Type B pancreatic cell (in vitro differentiated cells): ENCODE measurements at places on chromosomes 13 and 19. TPM values are rescaled to one million over a fixed set of nuclear protein-coding genes. Genes with fewer than 3 reads are reported as not detected.
A peak's percentile ranks its signal among the peaks of the same experiment; 100 is the strongest.

The F7 gene
- total RNA-seq: 3.0 and 5.3 TPM in 2 replicates

The CYP2F1 gene
- not detected in 2 replicates for total RNA-seq

The VSTM1 gene
- not detected in 2 replicates for total RNA-seq

- H3K4me3 ChIP-seq: peak overlapping the region; percentile 89
- DNase-seq: no peak
- H3K27ac ChIP-seq: peak overlapping the region; percentile 14
- peaks cover 71% of the 10 kb centered on the region for H3K27me3 ChIP-seq
Measured at GRCh38 chr19:31348481-31349159, 616 bp downstream of the TSHZ3 start.

- H3K36me3 ChIP-seq: no peaks in the 10 kb centered on the region
- peaks cover 4% of the 10 kb centered on the region for H3K4me1 ChIP-seq
Measured at GRCh38 chr19:18788529-18789421, 2.3 kb downstream of the COMP start.

GRCh38 chr19:38930776-38931520 lies at the start of gene MRPS12:
Gene MRPS12 (plus strand): TSS chr19:38930944. CDS start chr19:38931295, 351 bp downstream.
- H3K27ac ChIP-seq: peak within 1 kb of the TSS; percentile 99
- peak within 1 kb of the TSS; percentile 99 for H3K4me3 ChIP-seq
- H3K27me3 ChIP-seq: no peaks in the 10 kb centered on the region
- H3K4me1 ChIP-seq: peaks cover 18% of the 10 kb centered on the region

DNA sequence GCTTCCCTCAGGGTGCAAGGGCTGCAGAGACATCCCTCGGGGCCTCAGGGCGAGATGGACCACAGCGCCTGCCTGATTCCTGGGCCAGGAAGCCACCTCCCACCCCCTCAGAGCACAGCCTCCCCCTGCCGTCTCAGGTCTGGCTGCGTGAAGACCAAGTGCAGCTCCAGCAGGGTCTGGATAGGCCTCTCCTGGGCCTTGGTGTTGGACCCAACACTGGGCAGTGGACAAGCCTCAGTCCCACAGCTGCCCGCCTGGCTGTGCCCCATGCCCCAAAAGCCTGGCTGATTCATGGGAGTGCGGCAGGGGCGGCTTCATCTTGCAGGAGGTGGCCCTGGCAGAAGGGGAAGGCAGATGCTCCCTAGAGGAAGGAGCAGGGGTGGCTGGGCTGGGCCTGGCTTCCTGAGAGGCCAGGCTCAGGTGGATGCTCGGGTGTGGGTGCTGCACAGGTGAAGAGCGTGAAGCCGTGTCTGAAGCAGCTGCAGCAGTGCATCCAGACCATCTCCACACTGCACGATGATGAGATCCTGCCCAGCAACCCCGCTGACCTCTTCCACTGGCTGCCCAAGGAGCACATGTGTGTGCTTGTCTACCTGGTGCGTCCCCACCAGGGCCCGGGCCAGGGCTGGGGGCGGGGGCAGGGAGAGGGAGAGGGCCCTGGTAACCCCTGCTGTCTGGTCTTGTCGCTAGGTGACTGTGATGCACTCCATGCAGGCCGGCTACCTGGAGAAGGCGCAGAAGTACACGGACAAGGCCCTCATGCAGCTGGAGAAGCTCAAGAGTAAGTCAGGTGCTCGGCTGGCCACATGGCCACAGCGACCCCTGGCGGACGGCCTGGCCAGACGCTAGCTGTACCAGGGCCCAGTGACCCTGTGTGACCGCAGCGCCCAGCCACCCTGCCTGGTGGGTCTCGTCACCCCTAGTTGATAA lies 21.7 kb downstream of the MAU2 start:
- peak overlapping the region; percentile 31 for H3K27ac ChIP-seq
- no peak overlapping the region for H3K4me3 ChIP-seq
- H3K36me3 ChIP-seq: peaks cover 10% of the 10 kb centered on the region
- no peaks in the 10 kb centered on the region for H3K4me1 ChIP-seq
- DNase-seq: peak; percentile 87

- no peak for DNase-seq
- no peaks in the 10 kb centered on the region for H3K27me3 ChIP-seq
- H3K4me1 ChIP-seq: no peaks in the 10 kb centered on the region
- H3K27ac ChIP-seq: no peak overlapping the region
- H3K4me3 ChIP-seq: no peak overlapping the region
Measured at GRCh38 chr13:39688278-39688677, 32.8 kb downstream of the COG6 start.
